ENCODE measurements at places on chromosomes 7 and 10. TPM values are rescaled to one million over a fixed set of nuclear protein-coding genes. Genes with fewer than 3 reads are reported as not detected.

DNA sequence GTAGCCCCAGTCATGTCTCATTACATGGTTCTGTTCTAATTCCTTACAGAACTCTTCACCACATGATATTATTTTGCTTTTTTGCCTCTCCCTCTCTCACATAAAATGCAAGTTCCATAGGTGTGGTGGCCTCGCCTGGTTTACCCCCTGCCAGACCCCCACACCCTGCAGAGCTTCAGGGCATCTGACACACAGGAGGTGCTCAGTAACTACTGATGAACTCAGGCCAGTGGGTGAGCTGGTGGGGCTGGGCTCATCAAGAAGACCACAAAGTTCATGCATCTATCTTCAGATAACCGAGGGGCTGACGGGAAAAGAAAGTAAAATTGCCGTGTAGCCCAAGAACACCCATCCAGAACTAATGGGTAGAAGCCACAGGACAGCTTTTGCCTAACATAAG, 253.1 kb downstream of the GRID1 start:
- no peak for DNase-seq

GRCh38 chr7:111796671-111797070, 234.4 kb upstream of the IMMP2L start:
- DNase-seq, result no peak

GRCh38 chr7:41037691-41038090, 665.2 kb downstream of the INHBA start:
- DNase-seq, result no peak

DNA sequence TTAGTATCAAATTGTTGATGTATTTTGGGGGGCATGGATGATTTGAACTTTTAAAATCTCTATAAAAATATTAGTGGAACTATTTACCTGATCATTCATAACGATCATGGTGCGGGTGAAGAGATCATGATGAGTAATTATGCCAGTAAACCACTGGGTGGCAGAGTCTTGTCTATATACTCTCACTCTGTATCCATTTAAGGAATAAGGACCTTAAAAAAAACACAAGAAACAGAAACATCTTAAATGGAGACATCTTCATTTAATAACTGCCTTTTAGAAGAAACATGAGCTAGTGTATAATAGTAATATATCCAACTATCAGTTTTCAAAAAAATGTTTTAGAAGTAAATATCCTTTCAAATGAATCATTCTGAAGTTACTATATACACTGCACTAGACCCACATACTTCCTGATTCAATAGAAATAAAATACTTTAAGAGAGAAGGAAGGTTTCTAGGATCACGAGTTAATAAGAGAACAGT, 84.0 kb downstream of the NRBF2 start:
- DNase-seq, result peak; percentile 64

DNA sequence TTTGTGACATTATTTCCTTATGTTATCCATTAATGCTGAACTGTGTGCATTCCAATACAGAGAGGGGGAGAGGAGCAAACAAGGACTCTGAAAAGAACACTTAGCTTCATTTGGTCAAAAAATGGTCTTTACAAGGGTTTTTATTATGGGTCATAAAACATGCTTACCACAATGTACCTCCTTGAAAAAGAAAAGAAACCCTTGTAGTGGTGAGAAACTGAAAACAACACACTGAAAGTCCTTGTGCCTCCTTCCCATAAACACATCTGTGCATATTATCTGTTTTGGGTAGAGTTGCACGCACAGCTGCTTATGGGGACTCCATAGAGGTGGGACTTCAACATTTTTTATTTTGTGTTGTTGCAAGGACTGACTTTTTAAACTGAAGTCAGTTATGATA, 98.7 kb downstream of the CDK6 start:
- DNase-seq, result no peak

DNA sequence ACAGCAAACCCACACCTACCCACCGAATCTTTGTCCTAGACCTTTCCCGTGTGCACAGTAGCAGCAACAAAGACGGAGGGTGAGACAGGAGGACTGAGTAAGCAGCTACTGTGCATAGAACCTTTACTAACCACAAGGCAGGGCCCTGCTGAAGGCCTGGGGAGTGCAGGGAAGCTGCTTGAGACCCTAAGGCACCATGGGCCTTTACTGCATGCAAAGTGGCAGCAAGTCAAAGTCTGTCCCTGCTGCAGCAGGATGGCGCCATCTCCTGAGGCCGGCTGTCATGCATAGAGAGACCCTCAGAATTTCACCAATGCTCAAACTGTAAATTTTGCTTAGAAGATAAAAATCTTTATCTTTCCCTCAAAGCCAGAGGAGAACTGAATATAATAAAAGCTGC, 610.5 kb downstream of the ACTR3B start:
- no peak for DNase-seq

GRCh38 chr10:102344067-102344466, 51.4 kb upstream of the NFKB2 start:
- DNase-seq, result no peak

DNA sequence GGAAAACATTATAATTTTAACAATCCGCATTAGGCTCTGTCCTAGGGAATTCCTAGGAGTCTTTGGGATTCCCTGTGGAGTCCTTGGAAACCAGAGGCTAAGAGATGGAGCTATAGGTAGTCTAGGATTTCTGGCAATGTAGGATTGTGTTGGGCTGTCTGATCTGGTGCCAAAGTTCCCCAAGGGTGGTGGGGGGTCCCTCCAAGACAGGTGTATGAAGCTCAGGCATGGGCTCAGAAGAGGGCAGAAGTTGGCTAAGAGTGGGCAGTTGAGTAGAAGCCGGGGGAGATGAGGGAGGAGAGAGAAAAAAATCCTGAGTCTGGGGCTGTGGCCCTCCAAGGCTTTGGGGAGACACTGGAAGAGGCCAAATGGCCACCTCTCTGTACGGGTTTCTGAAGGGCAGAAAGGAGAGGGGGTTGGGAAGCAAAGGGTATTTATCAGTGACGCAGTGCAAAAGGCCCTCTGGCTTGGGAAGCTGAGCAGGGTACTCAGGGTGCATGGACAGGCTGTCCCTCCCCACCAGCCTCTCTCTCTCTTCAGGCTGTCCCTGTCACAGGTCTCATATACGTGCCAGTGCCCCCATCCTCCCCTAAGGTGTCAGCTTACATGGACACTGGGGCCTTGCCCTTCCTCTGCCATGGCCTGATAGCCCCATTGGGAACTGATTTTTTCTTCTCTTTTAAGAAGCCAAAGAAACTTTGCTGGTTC, 929 bp downstream of the HOXA6 start:
- DNase-seq, result no peak

GRCh38 chr7:39898867-39899266, 51.2 kb upstream of the CDK13 start:
- DNase-seq, result no peak

GRCh38 chr7:128076796-128077271, 45.6 kb upstream of the LRRC4 start:
- no peak for DNase-seq

- peak; percentile 79 for DNase-seq
These were observed 98.6 kb downstream of the GRK5 start for GRCh38 chr10:119305860-119306513.

DNA sequence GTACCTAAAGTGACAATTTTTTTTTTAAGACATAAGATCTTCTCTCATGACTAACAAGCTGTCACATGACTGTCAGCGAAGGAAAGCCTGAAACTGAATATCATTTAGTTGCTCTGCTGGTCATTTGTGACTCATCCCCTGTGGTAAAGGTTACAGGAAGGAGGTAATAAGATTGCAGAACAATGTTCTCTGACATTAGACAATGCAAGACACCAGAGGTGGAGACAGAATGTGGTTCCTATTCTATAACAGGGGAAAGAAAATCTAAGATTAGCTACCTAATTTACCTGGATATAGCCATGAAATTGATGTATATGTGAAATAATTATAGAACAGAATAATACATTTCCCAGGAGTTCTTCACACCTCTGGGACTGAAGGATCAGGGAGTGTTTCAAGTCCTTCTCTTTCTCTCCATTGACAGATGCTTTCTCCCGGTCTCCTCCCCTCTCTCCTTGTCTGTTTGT, 47.7 kb downstream of the LRGUK start:
- peak; percentile 46 for DNase-seq

- DNase-seq, result no peak
These were observed 10.8 kb downstream of the ATP6V0E2 start for GRCh38 chr7:149884541-149884940.

DNA sequence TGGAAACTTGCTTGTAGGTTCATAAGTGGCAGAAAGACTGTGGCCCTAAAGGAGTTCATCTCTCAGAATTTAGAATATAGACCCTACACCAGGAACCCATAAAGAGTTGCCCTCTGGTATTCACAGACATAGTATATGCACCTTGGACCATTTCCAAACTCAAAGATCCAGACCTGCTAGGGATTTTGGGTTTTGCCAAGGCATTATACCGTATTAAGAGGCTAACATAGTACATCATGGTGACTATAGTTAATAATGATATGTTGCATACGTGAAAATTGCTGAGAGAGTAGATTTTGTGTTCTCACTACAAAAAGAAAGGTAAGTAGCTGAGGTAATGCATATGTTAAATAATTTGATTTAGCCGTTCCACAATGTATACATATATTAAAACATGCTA, 13.9 kb downstream of the IFIT3 start:
- DNase-seq, result no peak

DNA sequence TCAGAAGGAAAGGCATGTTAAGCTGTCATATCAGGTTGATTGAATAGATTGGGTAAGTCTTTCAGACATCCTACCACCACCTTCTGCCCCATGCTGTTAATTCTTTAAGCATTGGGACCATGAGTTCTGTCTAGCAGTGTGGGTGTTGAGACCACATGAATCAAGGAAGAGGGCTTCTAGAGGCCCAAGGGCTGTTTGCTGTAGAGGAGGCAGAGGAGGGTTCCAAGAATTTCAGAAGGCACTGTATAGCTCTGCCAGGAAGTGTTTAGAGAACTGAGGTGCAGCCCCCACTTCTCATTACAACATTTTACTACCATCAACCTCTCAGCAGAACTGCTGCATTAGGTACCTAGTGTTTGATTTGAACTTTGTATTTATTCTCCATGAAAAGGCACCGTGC, 720.2 kb downstream of the AUTS2 start:
- DNase-seq, result no peak

- DNase-seq, result peak; percentile 22
These were observed 1.6 kb downstream of the AIFM2 start for GRCh38 chr10:70130878-70131559.

DNA sequence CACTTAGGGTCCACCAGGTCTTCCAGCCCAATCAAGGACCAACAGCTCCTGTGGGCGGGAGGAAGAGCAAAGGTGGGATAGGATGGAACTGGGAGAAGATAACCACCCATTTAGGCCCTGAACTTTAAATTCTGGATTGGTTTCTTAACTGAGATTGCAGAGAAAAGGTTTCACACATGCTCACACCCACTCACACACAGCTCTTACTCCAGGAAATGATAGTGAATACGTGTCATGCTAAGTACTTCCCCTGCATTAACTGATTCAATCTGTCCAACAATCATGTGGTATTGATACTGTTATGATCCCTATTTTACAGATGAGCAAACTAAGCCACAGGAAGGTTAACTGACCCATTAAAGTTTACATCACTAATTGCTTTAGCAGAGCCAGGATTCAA, 4.6 kb upstream of the CYP3A4 start:
- DNase-seq, result no peak

- DNase-seq, result peak; percentile 69
These were observed 26.7 kb upstream of the OTUD1 start for GRCh38 chr10:23412223-23412622.

DNA sequence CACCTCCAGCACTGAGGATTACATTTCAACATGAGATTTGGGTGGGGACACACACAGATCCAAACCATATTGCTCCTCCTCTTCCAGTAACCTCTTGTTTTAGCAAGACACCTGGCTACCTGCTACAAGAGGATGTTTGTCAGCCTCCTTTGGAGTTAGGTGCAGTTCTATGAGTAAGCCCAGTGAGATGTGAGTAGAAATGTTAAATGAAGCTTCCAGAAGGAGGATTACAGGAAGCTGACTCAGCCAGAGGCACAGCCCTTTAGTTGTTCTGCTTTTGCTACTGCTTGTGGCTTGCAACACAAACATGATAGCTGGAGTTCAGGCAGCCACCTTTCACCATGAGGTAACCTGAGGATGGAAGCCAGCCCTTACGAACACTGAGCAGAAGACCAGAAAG, 382.7 kb upstream of the RNF32 start:
- no peak for DNase-seq

DNA sequence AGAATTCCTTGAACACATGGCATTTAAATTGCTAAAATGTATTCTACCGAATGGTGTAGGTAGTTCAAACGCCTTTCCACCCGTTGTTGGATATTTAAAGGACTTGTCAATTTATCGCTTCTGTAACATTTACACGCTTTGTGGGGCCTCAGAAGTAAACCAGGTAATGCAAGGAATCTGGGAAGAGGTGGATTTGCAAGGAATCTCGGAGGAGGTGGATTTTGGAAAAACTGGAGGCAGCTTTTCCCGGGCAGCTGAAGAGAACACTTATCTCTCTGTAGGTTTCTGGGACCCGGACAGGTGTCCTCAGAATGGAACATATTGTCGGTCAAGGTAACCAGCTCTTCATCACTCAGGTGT, 592 bp upstream of the MAPK8 start:
- DNase-seq, result no peak

- no peak for DNase-seq
These were observed 85.8 kb downstream of the HIF1AN start for GRCh38 chr10:100621360-100622205.

- DNase-seq, result no peak
These were observed 46.4 kb downstream of the DENND2A start for GRCh38 chr7:140594131-140594691.

GRCh38 chr7:116670409-116671015, 1.5 kb upstream of the MET start:
- DNase-seq, result no peak

Gene PODXL
- total RNA-seq, result 57.5 TPM

Gene SPACDR
- 4.2 TPM for total RNA-seq

Gene CALU
- total RNA-seq, result 109 TPM

Gene PRKAR2B
- 2.9 TPM for total RNA-seq

Gene XRCC2
- 25.0 TPM for total RNA-seq

Gene APBB1IP
- total RNA-seq, result not detected

Gene IRF5
- total RNA-seq, result 5.8 TPM
